Lower lobe of right lung (tissue), 2 donors: ENCODE measurements at places on chromosomes 2 and 18. TPM values are rescaled to one million over a fixed set of nuclear protein-coding genes. Genes with fewer than 3 reads are reported as not detected.

The NAT8 gene
- total RNA-seq: not detected

The GREB1L gene
- 0.74 TPM for total RNA-seq

The GCG gene
- total RNA-seq: not detected

The ZNF385B gene
- total RNA-seq: 63.2 TPM

The ZNF892 gene
- 3.9 TPM for total RNA-seq

The HOXD12 gene
- not detected for total RNA-seq

The CCDC121 gene
- 5.9 TPM for total RNA-seq

The CAPN13 gene
- 23.0 TPM for total RNA-seq

The MC4R gene
- 0.35 TPM for total RNA-seq

The ANKRD30BL gene
- not detected for total RNA-seq

The KCNJ3 gene
- total RNA-seq: not detected

The DPYSL5 gene
- total RNA-seq: not detected

The SP140 gene
- total RNA-seq: 15.0 TPM

The SELENOI gene
- 13.4 TPM for total RNA-seq

The FER1L5 gene
- total RNA-seq: 0.44 TPM

The ZSWIM2 gene
- not detected for total RNA-seq

The DPY30 gene
- 60.4 TPM for total RNA-seq

The UNC50 gene
- total RNA-seq: 53.7 TPM

The AQP12A gene
- total RNA-seq: not detected

The ARHGAP15 gene
- 18.5 TPM for total RNA-seq

The L3MBTL4 gene
- 16.9 TPM for total RNA-seq

The NT5C1B gene
- total RNA-seq: not detected

The DCAF17 gene
- total RNA-seq: 15.6 TPM

The GLI2 gene
- total RNA-seq: 3.3 TPM

The ANKRD29 gene
- 56.5 TPM for total RNA-seq

The TBC1D8 gene
- 30.2 TPM for total RNA-seq

The DCDC2C gene
- total RNA-seq: not detected

The INO80B gene
- 38.4 TPM for total RNA-seq

The TTN gene
- 40.3 TPM for total RNA-seq

The C1GALT1C1L gene
- 0.44 TPM for total RNA-seq

The SMYD1 gene
- total RNA-seq: not detected

The BCL11A gene
- 9.7 TPM for total RNA-seq

The TLX2 gene
- not detected for total RNA-seq
